ENCODE measurements at places on chromosomes 6 and 20.

GRCh38 chr6:11042025-11042749, 1.9 kb downstream of the ELOVL2 start:
- DNase-seq = no peak

DNA sequence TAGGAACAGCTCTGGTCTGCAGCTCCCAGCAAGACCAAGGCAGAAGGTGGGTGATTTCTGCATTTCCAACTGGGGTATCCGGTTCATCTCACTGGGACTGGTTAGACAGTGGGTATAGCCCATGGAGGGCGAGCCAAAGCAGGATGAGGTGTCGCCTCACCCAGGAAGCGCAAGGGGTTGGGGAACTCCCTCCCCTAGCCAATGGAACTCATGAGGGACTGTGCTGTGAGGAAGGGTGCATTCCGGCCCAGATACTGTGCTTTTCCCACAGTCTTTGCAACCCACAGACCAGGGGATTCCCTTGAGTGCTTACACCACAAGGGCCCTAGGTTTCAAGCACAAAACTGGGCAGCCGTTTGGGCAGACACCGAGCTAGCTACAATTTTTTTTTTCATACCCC, 21.8 kb downstream of the HDDC2 start:
- DNase-seq = no peak

- no peak for DNase-seq
These were observed 5.6 kb downstream of the BRD2 start for GRCh38 chr6:32974016-32974333.

- DNase-seq = no peak
These were observed 455.1 kb downstream of the CDC5L start for GRCh38 chr6:44842616-44843015.

GRCh38 chr6:40986921-40987819, 51.9 kb downstream of the UNC5CL start:
- no peak for DNase-seq

DNA sequence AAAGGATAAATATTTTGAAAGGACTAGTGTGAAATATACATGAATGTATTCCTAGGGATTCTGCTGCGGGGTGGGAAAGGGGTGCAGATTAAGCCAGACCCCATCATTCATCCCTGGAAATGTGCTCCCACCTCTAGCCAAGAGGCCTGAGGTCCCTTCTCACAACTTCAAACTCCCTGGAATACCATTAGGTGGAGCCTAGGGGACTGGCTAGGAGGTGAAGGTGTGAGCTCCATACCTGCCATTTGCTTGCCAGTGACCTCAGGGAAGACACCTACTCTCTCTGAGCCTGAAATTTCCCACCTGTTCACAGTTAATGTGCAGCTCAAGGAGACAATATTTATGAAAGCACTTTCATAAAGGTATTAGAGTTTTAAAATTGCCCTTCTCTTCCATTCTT, 4.7 kb upstream of the CCN2 start:
- no peak for DNase-seq

DNA sequence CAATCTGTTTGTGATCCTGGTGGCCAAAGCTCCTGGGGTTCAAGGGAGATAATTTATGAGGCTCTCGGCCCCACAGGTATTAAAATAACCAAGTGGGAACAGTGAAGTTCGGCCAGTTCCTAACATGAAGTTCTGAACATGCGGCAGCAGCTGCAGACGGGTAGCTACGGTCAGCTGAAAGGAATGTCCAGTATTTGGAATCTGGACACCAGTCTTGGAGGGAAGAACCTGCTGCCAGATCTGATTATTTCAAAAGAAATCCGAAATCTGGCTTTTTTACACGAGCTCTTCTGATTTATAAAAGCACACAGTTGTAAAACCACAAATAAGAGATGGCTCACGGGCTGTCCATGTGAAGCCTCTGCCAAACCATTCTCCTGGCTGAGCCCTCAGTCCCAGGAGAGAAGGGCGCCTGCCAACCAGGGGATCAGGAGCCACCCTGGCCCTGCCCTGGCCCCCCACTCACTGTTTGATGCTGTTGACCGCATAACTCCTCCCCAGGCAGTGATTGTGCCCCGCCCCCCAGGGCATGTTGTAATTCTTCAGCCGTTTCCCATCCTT, 28.2 kb upstream of the KCNB1 start:
- DNase-seq = no peak

- DNase-seq = no peak
These were observed 80.3 kb downstream of the HTR1B start for GRCh38 chr6:77383026-77383425.

DNA sequence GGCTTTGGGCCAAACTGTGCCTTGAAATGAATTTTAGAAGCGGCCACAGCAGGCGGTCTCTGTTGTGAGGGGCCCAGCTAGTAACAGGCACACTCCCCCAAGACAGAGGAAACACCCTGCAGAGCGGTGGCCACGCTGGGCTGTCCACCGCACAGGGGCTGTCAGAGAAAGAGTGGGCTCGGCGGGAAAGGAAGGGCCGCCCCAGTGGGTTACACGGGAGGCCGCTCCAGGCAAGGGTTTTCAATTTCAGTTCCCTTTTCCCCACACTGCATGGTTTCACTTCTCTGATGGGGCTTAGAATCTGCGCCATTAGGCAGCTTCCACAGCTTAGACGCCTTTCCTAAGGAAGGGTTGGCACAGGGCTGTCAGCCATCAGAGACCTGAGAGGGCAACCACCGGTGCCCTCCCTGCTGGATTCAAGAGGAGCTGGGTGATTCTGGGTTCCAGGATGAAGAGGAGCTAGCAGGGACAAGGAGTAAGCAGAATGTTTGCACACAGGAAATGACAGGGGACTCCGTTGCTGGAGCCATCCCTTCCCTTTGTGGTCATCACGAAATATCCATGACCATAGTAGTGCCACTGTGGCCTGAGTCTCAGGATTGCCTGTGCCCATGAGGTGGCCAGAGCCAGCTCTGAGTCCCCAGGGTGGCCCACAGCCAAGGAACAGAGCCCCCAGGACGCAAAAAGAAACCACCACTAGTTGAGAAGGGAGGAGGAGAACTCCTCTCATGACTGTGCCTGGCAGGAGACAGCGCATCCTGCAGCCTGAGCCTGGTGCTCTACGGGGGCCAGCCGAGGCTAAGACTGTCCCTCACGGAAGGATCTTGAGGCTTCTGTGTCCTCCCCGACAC, 282.7 kb downstream of the NRN1 start:
- no peak for DNase-seq

DNA sequence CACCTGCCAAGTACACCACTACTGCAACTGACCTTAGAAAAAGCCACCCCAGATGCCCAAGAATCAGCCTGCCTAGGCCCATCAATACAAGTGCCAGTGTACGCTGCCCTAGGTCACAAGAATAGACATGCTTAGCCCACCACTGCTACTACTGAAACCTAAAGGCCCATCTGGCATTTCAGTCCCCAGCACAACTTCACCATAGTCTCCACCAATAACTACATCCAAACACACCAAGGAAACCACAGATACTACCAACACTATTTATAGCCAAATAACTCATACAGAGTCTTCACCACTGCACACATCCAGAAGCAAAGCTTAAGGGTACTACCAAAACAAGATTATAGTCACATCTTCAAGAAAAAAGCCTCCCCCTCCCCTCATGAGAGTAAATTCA, 28.2 kb downstream of the TREML4 start:
- no peak for DNase-seq

DNA sequence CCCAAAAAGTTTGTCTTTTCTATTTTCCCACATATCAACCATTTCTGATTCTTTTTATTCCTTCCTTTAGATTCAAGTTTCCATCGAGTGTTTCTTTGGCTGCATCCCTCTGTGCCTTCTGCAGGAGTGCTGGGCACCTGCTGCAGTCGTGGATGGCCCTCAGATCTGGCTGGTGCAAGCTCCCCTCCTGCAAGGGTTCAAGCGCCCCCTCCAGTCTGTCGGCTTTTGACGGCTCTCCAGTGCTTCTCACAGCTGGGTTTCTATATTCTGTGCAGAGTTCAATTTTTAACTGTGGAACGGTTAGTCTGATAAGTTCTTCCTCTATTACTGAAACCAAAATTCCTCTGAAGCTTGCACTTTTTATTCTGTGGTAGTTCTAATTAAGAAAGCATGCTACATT, 132.1 kb downstream of the HUS1B start:
- DNase-seq = no peak

- no peak for DNase-seq
These were observed 35.0 kb upstream of the ZBP1 start for GRCh38 chr20:57654998-57655808.

- DNase-seq = no peak
These were observed 39.4 kb upstream of the MYLIP start for GRCh38 chr6:16089232-16090062.

DNA sequence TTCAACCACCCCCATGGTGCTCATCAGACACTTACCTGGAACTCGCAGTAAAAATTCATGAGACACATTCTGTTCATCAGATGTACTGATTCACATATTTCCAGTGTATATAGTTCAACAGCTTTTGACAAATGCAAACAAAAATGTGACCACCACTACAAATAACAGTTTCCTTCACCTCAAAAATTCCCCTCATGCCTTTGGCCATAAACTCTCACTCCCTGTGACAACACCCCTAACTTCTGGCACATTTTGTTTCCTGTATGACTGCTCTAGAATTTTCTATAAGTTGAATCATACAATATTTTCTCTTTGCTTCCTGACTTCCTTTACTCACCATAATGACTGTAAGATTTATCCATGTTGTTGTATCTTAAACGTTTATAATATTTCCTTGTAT, 63.7 kb downstream of the C6orf118 start:
- no peak for DNase-seq

DNA sequence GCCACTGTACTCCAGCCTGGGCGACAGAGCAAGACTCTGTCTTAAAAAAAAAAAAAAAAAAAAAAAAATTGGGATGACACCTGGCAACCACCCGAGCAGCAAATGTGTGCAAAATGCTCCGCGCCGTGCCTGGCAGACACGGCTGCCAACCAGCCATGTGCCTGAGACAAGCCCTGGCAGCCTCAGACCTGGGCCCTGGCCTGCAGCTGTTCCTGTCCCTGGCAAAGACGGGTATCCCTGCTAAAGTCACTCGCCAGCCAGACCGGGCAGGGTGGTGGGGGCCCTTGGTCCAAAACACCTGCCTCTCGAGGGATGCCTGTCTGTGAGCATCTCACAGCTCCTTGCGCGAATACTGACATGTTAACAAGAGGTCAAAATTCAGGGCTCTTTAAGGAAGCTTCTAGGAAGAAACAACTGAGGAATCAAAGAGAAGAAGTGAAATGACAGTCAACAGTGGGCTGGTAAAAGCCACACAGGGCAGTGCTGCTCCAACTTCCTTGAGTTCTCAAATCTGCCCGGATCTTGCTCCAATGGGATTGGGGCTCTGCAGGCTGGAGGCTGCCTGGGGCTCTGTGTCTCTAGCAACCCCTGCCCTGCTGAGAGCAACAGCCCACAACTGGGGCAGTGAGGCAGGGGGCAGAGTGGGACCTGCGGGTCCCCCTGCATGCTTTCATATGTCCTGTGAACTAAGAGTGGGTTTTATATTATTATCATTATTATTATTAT, 53.4 kb downstream of the SYTL3 start:
- DNase-seq = no peak

GRCh38 chr20:45111799-45112471, 3.0 kb downstream of the WFDC5 start:
- DNase-seq = no peak

GRCh38 chr6:166563200-166563599, 23.3 kb downstream of the RAMACL start:
- no peak for DNase-seq

- DNase-seq = no peak
These were observed 244.6 kb downstream of the PREX1 start for GRCh38 chr20:48583171-48583570.

- no peak for DNase-seq
These were observed 362.1 kb downstream of the SAMD5 start for GRCh38 chr6:147870506-147871110.

DNA sequence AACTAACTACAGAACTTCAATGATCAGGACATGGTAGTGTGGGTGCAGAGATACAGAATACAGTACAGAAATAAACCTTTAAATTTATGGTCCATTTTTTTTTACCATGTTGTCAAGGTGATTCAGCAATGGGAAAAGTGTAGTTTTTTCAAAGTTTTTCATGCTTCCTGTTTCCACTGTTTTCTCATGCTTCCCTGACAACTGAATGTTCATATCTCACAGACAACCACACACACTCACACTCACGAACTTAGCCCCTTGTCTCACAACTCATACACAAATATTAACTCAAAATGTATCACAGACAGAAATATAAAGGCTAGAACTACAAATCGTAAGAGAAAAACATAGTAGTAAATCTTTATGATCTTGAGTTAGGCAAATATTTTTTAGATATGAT, 232.6 kb upstream of the CDYL start:
- DNase-seq = no peak

- DNase-seq = no peak
These were observed 15.0 kb upstream of the TBC1D22B start for GRCh38 chr6:37242429-37243052.

GRCh38 chr6:170128346-170128745, 162.5 kb downstream of the DLL1 start:
- DNase-seq = no peak

- no peak for DNase-seq
These were observed 612 bp downstream of the ADAT2 start for GRCh38 chr6:143449714-143450452.

- DNase-seq = no peak
These were observed 137.5 kb upstream of the SLC24A3 start for GRCh38 chr20:19074828-19075516.

GRCh38 chr20:40744818-40745175, 55.8 kb upstream of the MAFB start:
- no peak for DNase-seq

DNA sequence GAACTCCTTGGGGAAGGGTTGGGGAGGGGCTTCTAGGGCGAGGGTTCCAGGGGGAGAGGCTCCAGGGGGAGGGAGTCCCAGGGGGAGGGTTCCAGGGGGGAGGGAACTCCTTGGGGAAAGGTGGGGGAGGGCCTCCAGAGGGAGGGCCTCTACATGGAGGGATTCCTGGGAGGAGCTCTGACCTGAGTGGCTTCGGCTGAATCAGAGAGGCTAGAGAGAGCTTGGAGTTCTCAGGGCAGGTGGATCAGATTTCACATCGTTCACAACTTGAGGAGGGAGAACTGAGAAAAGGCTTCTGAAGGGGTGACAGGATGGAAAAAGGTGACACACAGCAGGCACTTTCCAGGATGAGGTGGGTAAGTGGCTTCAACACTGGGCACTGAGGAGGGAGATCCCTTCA, 49.1 kb downstream of the DAAM2 start:
- DNase-seq = no peak

DNA sequence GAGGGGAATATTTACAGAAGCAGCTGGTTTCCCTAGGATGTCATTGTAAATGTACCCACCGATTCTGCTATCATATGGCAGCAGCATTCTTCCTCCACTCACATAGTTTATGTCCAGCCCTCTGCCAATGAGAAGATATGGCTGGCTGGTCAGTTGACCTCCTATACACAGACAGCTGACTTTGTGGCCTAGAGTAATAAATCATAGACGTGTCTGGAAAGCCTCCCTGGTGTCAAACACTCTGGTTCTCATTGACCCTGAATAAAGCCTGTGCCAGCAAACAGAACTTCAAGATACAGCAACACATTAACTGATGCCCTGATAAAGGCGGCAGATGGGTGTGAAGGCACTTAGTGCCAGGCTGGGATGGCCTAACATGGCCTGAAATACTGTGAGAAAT, 52.6 kb downstream of the GPR63 start:
- no peak for DNase-seq

Data from NCI-H1417 treated with DMSO at 0.1 percent for 48 hours (cell line).